ENCODE measurements at places on chromosomes 4 and X. TPM values are rescaled to one million over a fixed set of nuclear protein-coding genes. Genes with fewer than 3 reads are reported as not detected.

DNA sequence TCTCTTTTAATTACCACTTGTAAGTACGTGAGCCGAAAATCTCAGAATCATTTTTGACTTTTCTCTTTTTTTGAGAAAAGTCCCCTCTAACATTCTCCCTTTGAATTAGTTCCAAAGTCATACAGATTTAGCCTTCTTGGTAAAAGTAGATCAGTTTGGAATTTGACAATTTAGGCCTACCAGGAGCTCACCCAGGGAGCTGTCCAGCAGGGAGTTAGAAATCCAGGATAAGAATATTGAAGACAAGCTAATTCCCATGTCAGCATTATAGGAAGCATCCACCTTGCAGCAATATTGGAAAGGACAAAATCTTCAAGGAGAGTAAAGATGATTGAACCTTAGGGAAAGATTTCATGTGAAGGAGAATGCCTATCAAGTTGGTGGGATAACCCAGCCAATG, 352.2 kb upstream of the CPEB2 start:
- no peaks in the 10 kb centered on the region for H3K4me1 ChIP-seq
- H3K4me3 ChIP-seq, result no peak overlapping the region
- no peak for ATAC-seq
- H3K27me3 ChIP-seq, result no peaks in the 10 kb centered on the region
- H3K27ac ChIP-seq, result no peak overlapping the region
- H3K36me3 ChIP-seq, result no peaks in the 10 kb centered on the region

DNA sequence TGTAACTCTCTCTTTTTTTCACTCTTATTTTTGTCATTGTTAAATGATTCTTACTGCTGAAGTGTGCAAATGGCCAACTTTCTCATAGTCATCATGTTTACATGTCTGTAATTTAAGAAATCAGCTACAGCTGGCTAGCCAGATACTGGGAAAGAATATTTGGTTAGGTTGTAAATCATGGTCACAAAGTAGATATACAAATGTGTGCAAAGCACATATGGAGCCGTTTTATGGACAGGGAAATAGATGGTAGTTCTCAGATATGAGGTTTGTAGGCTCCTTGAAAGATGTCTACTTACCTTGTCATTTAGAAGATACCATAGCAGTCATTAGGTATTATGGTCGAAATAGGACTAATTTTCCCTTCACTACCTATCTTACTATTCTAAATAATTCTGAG, 430.4 kb downstream of the ADGRL3 start:
- no peak for ATAC-seq
- H3K27ac ChIP-seq, result no peak overlapping the region
- no peak overlapping the region for H3K4me3 ChIP-seq
- H3K4me1 ChIP-seq, result no peaks in the 10 kb centered on the region

Gene FAM47E
- not detected for total RNA-seq

Gene ODAPH
- 3.4 TPM for total RNA-seq

GRCh38 chr4:181420950-181421349, 822.3 kb upstream of the TENM3 start:
- no peak overlapping the region for H3K27ac ChIP-seq
- no peaks in the 10 kb centered on the region for H3K36me3 ChIP-seq
- no peak overlapping the region for H3K4me3 ChIP-seq

DNA sequence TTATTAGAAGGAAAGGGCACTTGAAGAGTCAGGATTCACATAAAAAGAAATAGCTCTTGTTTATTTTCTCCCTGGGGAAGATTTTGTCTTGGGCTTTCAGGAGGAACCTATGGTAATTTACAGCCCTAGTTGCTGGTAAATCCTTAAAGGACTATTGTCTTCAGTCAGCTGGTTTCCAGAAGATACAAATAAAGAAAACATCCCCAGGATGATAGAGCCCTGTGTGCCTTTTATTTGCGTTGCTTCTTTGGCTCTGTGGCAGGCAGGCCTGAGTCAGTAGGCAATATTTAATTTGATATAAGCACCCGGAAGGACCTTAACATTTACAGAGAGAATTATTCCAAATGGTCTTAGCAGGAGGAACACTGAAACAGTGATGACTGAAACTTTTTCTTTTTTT, 131.0 kb upstream of the SLC34A2 start:
- no peak overlapping the region for H3K27ac ChIP-seq
- H3K27me3 ChIP-seq, result peaks cover 7% of the 10 kb centered on the region
- H3K4me3 ChIP-seq, result no peak overlapping the region

GRCh38 chrX:30504309-30504708, 73.3 kb downstream of the TASL start:
- no peak for ATAC-seq
- H3K4me1 ChIP-seq, result no peaks in the 10 kb centered on the region
- H3K4me3 ChIP-seq, result no peak overlapping the region
- no peak overlapping the region for H3K27ac ChIP-seq

Gene TCEAL5
- not detected for total RNA-seq

- no peaks in the 10 kb centered on the region for H3K27me3 ChIP-seq
- ATAC-seq, result no peak
- no peak overlapping the region for H3K27ac ChIP-seq
- H3K36me3 ChIP-seq, result peaks cover 18% of the 10 kb centered on the region
- no peak overlapping the region for H3K4me3 ChIP-seq
These were observed 47.8 kb downstream of the CASP6 start for GRCh38 chr4:109655396-109655795.
